Renal cortex interstitium (tissue), 15 donors: ENCODE measurements at places on chromosomes 7 and 10.

DNA sequence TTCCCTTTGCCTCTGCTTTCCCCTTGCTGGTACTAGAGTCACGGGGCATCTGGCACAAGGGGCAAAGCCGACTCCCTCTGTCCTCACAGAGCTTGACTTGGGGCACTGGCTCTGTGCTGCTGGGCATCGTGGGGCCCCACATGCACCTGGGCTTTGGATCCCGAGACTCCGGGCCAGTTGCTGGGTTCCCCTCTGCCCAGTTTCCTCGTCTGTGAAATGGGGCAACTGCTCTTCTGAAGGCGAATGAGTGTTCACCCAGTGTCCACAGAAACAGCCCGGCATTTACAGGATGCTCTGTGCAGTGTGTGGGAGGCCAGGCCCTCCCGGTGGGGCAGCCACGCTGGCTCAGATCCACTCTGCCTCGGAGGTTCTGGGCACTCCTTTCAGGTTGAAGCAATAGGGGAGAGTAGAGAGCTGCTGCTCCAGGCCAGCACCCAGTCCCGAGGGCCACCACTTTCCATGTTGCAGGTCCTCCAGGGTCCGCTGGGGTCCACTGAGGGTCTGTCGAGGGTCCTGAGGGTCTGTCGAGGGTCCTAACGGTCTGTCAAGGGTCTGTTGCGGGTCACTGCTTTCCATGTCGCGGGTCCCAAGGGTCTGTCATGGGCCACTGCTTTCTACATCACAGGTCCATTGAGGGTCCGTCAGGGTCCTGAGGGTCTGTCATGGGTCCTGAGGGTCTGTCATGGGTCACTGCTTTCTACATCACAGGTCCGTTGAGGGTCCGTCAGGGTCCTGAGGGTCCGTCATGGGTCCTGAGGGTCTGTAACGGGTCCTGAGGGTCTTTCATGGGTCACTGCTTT lies 103.6 kb downstream of the VIPR2 start:
- no peak for DNase-seq

- DNase-seq: no peak
Measured at GRCh38 chr7:39248692-39249090, 271.0 kb downstream of the POU6F2 start.

GRCh38 chr7:98862716-98863420 lies 6.9 kb downstream of the TMEM130 start:
- no peak for DNase-seq

- no peak for DNase-seq
Measured at GRCh38 chr7:11946794-11947193, 114.8 kb upstream of the THSD7A start.

- DNase-seq: no peak
Measured at GRCh38 chr10:103699611-103700435, 155.6 kb downstream of the SH3PXD2A start.

DNA sequence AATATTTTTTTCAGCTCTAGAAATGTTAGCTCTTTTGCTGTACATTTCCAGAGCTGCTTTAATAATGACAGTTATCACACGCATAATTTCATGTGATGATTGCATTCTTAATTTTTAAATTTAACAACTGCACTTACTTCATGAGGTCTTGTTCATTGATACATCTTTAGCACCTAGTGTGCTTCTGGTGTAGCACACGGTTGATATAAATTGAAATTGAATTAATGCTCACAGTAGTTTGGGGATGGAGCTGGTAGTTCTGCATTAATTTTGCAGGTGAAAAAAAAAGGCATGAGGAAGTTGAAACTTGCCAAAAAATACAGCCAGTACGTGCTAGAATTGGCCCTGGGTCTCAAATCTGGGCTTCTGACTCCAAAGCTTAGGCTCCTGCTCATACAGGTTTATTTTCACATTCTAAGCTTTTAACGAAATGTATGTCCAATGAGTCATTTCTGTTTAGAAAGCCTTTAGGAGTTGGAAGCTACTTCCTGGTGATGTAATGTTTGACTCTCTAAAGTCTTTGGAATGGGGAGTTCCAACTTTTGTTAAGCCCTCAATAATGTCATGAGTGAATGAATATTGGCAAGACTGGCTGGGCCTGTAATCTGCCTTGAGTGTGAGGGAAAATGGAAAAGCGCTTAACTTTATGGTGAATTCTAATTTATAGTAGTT lies 62.5 kb downstream of the DAGLB start:
- no peak for DNase-seq

GRCh38 chr7:155431231-155431630 lies 26.7 kb upstream of the EN2 start:
- DNase-seq: no peak

DNA sequence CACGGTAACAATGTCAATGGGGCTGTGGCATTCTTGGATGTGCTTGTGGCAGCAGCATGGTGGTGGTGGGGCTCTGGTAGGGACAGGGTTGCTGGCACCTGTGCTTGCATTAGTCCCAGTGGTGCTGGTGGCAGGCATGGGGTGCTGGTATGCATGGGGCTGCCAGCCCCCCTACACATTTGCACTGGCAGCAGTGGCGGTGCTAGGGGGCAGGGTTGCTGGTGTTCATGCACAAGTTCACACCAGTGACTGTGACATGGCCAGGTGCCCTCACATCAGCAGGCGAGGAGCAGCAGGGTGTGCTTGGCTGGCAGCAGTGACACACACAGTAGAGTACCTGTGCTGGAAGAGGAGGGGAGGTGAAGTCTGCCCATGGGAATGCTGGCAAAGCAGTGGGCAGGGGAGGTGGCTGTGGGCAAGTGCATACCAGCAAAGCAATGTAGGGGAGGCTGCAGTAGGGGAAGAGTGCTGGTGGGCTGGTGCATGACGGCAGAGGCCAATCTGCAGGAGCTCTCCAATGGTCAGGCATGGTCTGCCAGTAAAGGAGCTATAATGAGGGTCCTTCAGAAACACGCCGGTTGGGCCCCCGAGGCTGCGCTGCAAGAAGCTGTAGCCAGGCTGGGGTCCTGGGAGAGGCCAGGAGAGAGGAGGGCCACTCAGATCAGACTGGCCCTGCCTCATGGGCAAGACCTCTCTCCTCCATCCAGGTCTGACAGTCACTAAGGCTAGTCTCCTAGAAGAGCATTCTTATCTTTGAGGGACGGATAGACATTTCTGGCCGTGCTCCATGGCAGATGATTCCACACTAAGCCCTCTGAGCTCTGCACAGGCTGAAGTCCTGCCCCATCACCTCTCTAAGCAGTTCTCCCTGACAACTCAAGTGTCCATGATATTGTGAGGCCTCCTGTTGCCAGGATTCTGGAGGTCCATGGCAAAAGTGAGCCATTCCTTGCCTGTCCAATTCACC lies 406.4 kb downstream of the SEMA3D start:
- DNase-seq: no peak

DNA sequence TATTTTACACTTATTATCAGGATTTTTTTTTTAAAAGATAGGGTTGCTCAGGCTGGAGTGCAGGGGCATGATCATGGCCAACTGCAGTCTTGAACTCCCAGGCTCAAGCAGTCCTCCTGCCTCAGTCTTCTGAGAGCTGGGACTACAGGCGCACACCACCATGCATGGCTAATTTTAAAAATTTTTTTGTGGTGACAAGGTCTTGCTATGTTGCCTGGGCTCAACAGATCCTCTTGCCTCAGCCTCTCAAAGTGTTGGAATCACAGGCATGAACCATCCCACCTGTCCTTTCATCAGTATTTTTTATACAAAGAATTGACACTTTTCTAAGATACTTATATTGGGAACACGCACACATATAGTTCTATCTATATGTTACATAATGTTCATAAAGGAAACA lies 99.3 kb downstream of the PIP4K2A start:
- DNase-seq: no peak
